ENCODE measurements at places on chromosomes 11 and 22. TPM values are rescaled to one million over a fixed set of nuclear protein-coding genes. Genes with fewer than 3 reads are reported as not detected.

Gene RCOR2
- not detected for polyA plus RNA-seq

Gene RIMBP3B
- polyA plus RNA-seq = 0.16 TPM

Gene CD3E
- polyA plus RNA-seq = 31.4 TPM

Gene MRGPRX3
- not detected for polyA plus RNA-seq

Gene WBP2NL
- polyA plus RNA-seq = 1.3 TPM

Gene MFRP
- not detected for polyA plus RNA-seq

Gene C22orf31
- not detected for polyA plus RNA-seq

Gene ARHGAP20
- polyA plus RNA-seq = 0.51 TPM

Gene HBE1
- not detected for polyA plus RNA-seq

Gene ASPHD2
- polyA plus RNA-seq = 5.7 TPM

Gene DDX25
- 0.08 TPM for polyA plus RNA-seq

Gene OR51B2
- not detected for polyA plus RNA-seq

Gene PHETA2
- polyA plus RNA-seq = 1.6 TPM

Gene MAML2
- 9.3 TPM for polyA plus RNA-seq

Gene LRRC10B
- not detected for polyA plus RNA-seq
